Midbrain (tissue), 1 donor: ENCODE measurements at places on chromosomes 16 and 17.

- no peak for DNase-seq
Observed at GRCh38 chr17:7426203-7426863, 917 bp downstream of the SPEM2 start.

- DNase-seq = no peak
Observed at GRCh38 chr16:86353148-86353547, 157.2 kb upstream of the FOXF1 start.

DNA sequence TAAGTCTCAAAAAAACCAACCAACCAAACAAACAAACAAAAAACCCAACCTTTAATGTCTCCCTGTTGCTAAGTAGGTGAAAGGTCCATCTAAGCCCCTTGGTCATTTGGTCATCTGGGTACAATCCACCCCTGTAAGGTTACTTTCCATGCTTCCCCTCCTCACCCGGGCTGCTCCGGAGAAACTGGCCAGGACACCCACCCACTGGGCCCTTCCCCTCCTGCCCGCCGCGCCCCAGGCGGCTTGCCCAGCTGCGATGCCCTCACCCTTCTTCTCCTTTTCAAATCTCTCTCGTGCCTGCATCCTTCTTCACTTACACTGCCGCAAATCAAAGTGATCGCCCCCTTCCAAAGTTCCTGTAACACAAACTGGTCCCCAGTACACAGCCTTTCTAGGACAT is 2.0 kb downstream of the NTAN1 start:
- no peak for DNase-seq

- no peak for DNase-seq
Observed at GRCh38 chr16:81528256-81528655, 83.6 kb downstream of the CMIP start.

DNA sequence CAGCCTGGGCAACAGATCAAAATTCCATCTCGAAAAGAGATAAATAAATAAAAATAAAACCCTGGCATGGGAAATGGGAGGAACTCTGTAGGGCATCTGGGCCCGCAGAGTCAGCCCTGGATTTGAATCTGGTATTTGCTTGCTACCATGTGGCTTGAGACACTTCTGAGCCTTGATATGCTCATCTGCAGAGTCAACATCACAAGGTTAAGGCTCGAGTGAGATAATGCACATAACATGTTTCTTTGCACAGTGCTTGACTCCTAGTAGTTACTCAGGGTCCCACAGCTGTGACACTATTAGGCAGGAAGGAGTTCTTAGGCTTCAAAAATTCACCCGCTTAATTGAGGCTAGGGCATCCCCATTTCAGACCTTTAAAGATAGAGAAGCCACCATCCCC is 21.3 kb downstream of the CDK5RAP3 start:
- DNase-seq = no peak

- DNase-seq = no peak
Observed at GRCh38 chr17:69593351-69593715, 178.8 kb downstream of the MAP2K6 start.

- DNase-seq = no peak
Observed at GRCh38 chr16:81424771-81425170, 19.8 kb upstream of the CMIP start.

GRCh38 chr16:50685462-50686063 is 4.5 kb upstream of the SNX20 start:
- DNase-seq = no peak

GRCh38 chr17:48756830-48757251 is 28.3 kb upstream of the HOXB13 start:
- no peak for DNase-seq
